H4 (cell line): ENCODE measurements at places on chromosomes 4 and X.

- no peak for DNase-seq
Measured at GRCh38 chr4:105137121-105137875, 9.4 kb upstream of the TET2 start.

GRCh38 chr4:140718241-140718952, 37.8 kb downstream of the TBC1D9 start:
- no peak for DNase-seq

DNA sequence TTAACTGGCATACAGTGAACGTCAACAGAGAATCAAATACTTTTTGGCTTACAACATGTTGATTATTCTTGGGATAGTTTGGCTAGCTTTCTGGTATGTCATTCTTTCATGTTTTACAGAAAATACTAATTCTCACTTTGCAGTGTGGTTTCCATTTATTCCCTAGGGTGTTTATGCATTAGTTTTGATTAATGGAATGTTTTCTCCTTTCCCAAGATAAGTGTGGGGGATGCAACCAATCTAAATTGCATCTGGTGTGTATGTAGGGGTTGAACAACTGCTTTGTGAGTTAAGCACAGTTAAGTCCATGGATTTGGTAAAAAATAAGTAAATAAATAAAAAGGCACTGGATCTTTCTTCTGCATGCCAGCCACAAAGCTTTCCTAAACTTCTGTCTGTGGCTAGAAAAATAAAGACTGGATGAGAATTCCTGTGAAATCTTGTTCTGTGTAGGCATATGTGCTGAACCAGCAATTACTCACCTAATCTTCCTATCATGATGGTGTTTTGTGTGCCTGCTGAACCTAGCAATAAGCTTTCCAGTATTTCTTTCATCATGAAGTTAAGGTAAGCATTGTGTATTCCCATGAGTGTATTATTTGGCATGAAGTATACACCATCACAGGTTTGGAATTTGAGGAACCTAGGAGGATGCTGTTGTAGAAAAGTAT, 50.6 kb upstream of the TENM3 start:
- peak; percentile 66 for DNase-seq

GRCh38 chr4:8013976-8014726, 74.5 kb upstream of the AFAP1 start:
- no peak for DNase-seq

- peak; percentile 67 for DNase-seq
Measured at GRCh38 chrX:108186811-108187210, 95.2 kb downstream of the ATG4A start.

- no peak for DNase-seq
Measured at GRCh38 chrX:71911731-71912050, 1.0 kb downstream of the NHSL2 start.

DNA sequence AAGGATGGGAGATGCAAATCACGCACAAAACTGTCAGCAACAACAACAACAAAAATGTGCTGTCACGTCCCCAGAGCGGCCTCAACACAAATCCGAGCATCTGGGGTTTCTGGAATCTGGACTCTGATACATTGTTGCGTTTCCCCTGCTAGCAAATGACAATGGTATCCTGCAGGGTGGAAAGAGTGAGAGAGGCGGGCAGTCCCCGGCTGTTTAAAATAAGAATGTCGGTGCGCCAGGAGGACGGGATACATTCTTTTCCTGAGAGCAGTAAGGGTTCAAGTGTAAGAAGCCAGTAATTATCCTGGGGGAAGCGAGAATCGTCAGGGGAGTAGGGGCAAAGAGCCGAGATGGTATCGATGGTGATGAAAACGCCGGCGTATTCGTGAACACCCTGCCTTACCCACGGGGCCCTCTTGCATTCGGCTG, 310.2 kb downstream of the ASMT start:
- DNase-seq: no peak
